T-helper 1 cell (primary cell): ENCODE measurements at places on chromosomes 5 and 9.

DNA sequence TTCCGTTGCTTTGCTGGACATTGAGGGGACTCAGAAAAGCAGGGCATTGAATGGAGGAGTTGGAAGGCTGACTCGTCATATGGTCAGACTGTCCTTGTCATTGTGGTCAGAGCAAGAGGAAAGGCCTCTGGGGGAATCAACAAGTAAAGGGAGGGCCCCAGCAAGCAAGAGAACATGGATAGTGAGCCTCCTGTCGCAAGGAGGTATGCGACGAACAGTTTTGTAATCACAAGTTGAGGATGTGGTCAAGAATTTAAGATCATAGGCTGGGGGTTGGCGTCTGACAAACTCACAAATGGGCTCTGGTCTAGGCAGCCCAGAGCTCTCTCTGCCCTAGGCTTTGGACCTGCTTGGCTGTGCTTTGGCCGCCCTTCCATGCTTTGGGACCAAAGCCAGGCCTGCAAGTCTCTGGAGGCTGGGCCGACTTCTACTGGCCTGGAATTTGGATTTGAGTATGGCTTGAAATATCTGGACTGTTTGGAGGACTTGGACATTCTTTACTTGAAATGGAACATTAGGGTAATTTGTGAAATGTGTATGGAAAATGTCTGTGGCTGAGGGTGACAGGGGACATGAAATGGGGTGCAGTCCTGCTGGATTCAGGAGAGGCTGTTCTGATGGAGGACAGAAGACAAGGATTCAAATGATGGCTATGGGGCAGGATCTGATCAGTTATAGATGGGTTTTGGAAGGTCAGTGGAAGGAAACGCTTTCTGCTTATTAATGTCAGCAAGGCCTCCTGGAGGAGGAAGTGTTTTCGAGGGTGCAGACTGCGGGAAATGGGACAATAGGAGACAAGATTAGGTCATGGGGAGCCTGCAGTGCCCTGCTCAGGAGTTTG, 19.2 kb upstream of the NDST1 start:
- no peak for DNase-seq

- no peak for DNase-seq
Observed at GRCh38 chr9:110578575-110579033, 937 bp downstream of the SVEP1 start.

- DNase-seq, result no peak
Observed at GRCh38 chr5:131214609-131215227, 44.0 kb downstream of the LYRM7 start.

- DNase-seq, result no peak
Observed at GRCh38 chr5:133408322-133408721, 204.0 kb downstream of the FSTL4 start.

- DNase-seq, result no peak
Observed at GRCh38 chr5:56516441-56516840, 283.3 kb upstream of the ANKRD55 start.

DNA sequence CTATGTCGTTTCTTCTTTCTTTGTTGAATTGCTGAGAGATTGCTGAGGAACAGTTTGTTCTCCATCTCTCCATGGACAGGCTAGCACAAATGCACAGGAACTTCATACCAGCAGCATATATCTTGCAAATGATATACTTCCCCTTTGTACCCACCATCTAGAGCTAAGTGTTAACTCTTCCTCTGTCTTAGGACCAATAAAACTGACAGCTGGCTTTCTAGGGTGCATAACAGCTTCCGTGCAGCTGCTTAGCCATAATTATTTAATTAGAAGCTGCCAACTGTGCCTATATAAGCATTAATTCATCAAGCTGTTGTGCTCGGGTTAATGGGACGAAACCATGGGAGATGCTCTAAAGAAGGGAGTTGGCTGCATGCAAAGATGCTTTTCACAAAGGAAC, 38.7 kb downstream of the KCTD16 start:
- DNase-seq, result no peak

DNA sequence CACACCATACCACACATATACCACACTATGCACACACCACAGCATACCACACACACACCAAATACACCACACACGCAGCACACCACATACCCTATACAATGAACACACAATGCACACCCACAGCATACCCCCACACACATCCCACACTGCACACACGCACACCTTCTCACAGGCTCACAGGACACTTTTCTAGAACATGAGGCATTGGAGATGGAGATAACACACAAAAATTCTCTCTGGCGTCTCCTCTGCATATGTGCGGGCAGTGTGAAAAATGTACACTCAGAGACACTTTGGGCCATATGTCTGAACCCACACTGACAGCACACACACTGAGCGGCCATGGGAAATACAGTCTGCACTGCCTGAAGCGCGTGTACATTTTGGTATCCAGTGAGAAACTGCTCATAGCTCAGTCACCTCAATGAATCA, 278.1 kb downstream of the GADD45G start:
- DNase-seq, result no peak

GRCh38 chr9:34862043-34862442, 96.0 kb upstream of the PHF24 start:
- no peak for DNase-seq

DNA sequence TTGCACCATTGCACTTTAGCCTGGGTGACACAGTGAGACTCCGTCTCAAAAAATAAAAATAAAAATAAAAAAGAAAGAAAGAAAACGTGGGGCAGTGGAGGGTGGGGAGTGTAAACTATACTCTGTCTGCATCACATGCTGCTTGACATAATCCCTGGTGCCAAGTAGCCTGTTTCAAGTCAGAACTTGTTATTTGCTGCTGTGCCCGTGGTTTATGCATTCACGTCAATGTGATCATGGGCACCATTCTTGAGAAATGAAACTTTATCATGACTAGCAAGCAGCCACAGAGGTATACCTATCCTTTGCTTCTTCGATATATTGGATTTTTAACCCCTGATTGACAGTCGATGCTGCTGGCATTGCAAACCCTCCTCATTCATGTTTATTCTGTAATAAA, 4.1 kb upstream of the SMU1 start:
- no peak for DNase-seq

DNA sequence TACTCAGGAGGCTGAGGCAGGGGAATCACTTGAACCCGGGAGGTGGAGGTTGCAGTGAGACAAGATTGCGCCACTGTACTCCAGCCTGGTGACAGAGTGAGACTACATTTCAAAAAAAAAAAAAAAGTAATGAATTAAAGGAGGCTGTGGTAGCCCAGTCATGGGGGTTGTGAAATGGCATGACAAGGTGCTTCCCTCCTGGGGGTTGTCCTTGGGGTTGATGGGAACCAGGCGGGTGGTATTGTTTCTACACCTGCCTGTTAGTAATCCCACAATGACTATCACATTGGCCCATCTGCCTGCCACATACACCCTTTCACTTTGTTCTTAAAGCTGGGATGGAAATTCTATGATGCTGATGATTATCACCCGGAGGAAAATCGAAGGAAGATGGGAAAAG, 5.6 kb downstream of the IDNK start:
- no peak for DNase-seq

GRCh38 chr5:35117967-35118366, 70.2 kb upstream of the AGXT2 start:
- no peak for DNase-seq

DNA sequence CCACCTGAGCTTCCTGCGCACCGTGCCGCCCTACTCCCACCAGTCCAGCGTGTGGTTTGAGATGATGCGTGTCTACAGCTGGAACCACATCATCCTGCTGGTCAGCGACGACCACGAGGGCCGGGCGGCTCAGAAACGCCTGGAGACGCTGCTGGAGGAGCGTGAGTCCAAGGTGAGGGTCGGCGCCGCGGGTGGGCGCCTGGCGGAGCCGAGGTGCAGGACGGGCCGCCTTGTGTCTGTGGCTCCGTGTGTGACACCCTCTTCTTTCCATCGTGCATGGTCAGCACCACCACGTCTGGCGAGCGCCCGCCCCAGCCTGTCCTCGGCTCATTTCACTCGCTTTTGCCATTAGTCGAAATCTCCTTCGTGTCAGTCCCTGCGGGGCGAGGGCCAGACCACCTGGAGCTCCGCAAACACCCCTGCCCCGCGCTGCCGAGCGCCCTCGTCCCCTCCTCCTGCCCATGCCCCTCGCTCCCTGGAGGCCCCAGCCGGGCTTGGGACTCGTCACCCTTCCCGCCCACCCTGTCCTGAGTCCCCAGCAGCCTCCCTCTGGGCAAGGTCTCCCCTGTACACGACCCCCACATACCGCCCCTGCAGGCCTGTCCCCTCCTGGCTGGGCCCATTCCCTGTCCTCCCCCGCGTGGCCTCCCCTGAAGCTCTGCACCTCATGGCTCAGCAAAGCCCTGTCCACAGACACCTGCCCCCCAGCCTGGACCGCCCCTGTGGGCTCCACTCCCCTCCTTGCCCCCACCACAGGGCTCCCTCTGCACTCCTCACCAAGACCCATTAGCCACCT, 7.0 kb downstream of the GRIN1 start:
- no peak for DNase-seq

GRCh38 chr9:81227507-81228245, 461.7 kb downstream of the TLE1 start:
- DNase-seq, result no peak

- DNase-seq, result no peak
Observed at GRCh38 chr9:100515578-100516494, 42.9 kb downstream of the TMEFF1 start.

- no peak for DNase-seq
Observed at GRCh38 chr5:4862500-4862899, 277.6 kb upstream of the ADAMTS16 start.

DNA sequence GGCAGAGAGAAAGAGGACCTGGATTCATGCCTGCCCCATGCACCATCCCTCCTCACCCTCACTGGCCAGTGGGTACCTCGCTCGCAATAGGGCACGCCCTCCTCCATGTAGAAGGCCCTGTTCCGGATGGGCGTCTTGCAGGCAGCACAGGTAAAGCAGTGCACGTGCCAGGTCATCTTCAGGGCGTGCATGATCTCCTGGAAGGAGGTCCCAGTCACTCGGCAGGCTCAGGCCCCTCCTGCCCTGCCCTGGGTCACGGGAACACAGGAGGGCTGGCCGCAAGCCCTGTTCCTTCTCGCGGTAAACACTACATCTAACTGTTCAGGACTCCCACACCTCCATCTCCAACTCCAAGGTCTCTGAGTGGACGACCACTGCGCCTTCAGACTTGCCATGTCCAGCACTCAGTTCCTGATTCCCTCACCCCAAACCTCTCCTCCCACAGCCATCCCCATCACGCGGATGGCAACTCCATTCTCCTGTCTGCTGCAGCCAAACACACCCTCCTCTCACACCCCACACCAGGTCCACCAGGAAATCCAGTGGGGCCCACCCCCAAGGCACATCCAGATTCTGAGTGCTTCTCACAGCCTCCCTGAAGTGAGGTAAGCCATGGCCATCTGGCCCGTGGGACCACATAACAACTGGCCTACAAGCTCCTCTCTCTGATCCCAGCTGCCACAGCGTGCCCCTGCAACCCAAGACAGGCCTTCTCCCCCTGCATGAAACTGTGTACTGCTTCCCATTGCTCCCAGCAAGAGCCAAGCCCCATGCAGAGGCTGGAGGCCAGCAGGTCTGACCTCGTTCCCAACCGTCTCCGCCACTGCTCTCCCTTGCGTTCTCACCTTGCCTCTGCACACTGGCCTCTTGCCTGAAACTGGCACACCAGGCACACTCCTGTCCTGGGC, 10.8 kb upstream of the DBN1 start:
- no peak for DNase-seq

DNA sequence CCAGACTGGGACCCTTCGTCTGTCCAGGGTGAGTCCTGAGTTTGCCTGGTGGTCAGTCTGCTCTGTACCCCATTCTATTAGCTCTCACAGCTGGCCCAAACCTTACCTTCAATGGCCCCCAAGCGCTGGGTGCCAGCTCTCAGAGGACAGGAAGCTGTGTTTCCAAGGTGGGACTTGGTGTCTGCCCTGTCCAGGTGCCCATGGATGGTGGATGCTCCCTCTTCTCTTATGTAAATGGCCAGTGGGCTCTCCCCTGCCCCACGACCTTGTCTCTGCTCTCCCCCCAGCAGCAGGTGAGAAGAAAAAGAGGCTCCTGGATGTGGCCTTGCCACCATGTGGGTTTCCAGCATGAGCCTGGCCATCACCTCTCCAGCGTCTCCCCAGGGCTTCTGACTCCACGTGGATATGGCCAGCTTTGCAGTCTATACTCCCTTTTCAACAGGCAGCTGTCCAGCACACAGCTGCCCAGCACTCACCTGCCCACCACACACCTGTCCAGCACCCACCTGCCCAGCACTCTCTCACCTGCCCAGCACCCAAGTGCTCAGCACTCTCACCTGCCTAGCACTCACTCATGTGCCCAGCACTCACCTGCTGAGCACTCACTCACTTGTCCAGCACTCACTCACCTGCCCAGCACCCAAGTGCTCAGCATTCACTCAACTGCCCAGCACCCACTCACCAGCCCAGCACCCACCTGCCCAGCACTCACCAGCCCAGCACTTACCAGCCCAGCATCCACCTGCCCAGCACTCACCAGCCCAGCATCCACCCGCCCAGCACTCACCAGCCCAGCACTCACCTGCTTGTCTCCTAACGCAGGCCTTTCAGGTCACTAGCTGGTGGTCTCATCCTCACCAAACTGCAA, 136.2 kb upstream of the IRX2 start:
- no peak for DNase-seq

GRCh38 chr9:1008216-1008615, 31.8 kb downstream of the DMRT3 start:
- DNase-seq, result no peak

- DNase-seq, result no peak
Observed at GRCh38 chr5:7779019-7780005, 71.6 kb downstream of the CFAP90 start.

- DNase-seq, result no peak
Observed at GRCh38 chr5:76724871-76725270, 8.9 kb downstream of the F2R start.

DNA sequence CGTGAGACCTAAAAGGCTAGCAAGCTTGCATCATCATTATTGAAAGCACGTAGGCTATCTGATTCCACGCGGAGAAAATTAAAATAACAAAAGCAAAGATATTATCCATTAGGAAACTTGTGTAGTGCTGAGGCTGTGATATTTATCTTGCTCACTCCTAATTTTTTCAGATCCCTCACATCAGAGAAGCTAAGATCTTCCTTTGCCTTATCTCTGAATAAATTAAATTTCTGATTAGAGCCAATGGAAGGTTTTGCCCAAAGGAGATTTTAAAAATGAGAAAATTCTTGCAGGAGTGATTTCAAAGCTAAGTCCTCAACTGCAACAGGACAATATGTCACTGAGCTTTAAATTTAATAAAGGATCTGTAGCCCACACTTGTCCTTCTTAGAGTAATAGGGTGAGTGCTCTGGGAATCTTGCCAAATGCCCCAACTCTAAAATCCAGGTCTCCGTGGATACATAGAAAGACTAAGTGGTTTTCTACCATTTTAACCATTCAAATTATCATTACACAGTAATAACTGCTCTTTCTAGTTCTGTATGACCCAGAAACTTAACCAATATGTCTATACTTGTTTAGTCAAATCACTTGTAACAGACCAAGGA, 295.0 kb downstream of the CAAP1 start:
- DNase-seq, result no peak
